Transverse colon (tissue), 4 donors: ENCODE measurements at places on chromosomes 4 and X.

DNA sequence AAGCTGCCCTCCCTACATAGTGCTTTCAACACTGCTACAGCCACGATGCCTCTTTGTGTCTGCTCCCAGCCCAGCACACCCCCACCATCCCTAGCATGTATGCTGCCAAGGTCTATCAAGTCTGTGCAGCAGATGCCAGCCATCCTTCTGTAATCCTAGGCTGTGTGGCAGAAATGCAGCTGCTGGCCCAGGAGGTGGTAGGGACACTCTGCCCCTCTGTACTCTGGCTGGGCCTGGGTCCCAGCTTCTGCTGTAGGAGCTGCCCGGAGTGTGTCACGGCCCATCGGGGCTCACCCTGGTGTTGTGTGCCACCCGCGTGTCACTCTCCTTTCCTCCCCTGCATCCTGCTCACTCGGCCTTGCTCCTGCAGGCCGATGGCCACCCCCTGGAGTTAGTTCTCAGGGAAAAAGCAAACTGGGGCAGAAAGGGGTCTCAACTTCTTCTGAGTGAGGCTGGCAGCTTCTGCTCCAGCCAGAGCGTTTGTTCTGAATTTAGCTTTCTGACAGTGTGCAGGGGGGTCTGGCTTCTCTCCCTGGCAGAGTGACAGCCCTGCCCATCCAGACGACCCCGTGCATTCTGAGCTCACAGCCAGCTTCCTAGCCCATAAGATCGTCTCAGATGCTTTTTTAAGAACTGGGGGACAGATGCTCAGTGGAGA, 22.7 kb downstream of the PSAPL1 start:
- no peak for DNase-seq

GRCh38 chr4:42293967-42294813, 103.1 kb upstream of the SHISA3 start:
- no peak for DNase-seq

- no peak for DNase-seq
Observed at GRCh38 chr4:101291198-101291597, 56.1 kb downstream of the PPP3CA start.

- DNase-seq, result no peak
Observed at GRCh38 chr4:129336457-129337227, 240.7 kb downstream of the C4orf33 start.

- peak; percentile 58 for DNase-seq
Observed at GRCh38 chrX:40098264-40099054, 701 bp upstream of the BCOR start.

- DNase-seq, result no peak
Observed at GRCh38 chr4:128031756-128032384, 29.2 kb upstream of the LARP1B start.

DNA sequence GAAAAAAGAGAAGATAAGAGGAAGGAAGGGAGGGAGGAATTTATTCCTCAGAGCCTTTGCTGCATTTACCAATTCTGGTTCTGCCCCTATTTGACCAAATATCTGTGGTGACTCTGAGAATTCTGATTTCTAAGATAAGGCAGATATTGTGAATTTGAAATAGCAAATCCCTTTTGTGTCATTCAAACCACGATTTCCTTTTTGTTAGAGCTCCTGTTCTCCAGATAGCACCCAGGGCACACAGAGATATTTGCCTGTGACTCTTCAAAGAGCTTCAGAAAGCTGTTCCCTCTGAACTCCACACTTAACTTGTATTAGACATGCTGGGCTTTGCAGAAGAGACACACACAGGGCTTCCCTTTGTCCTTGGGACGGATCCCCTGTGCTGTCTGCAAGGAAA, 272.2 kb downstream of the DHRSX start:
- no peak for DNase-seq

- DNase-seq, result no peak
Observed at GRCh38 chr4:7402526-7402925, 32.2 kb downstream of the PSAPL1 start.

GRCh38 chr4:127081041-127081440, 551.7 kb upstream of the INTU start:
- DNase-seq, result no peak

- DNase-seq, result no peak
Observed at GRCh38 chr4:68249434-68249833, 3.9 kb upstream of the TMPRSS11B start.

DNA sequence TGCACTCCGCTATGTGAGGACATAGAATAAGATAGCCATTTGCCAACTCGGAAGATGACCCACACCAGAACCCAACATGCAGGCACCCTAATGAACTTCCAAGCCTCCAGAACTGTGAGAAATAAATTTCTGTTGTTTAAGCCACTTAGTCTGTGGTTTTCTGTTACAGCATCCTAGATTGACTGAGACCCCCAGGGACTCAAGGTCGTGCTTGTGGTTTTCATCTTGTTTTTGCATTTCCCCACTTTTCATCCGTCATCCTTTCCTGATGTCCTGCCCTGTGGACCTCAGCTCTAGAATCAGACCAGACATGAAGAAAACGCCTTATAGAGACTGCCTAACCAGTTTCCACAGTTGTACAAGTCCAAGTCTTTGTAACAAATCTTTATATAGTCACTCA, 54.4 kb downstream of the MCUB start:
- no peak for DNase-seq

DNA sequence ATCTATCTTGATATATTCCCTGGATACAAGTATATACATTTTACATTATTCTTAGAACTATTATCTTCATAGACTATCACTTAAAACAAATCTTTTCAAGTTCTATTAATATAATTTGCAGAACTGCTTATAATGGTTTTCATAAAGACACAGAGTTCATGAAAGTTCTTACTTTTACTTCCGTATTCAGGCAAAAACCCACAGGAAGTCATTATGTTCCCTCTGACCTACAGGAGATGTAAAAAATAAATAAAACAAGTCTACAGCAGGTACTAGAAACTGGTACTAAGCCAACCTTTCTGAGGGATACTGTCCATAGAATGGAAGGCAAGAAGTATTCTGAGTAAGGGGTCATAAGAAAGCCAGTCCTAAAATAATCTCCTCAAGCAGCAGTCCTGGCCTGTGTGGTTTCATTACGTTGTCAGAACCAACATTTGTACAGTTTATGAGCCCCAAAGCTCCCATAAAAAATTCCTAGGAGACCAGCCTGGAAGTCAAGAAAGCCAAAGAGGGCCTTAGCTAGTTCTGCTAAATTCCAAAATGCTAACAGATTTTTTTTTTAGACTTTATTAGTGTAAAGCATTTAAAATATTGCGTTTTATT, 68.6 kb downstream of the CAMK2D start:
- DNase-seq, result no peak

GRCh38 chr4:183828125-183828524, 77.0 kb upstream of the STOX2 start:
- peak; percentile 29 for DNase-seq

DNA sequence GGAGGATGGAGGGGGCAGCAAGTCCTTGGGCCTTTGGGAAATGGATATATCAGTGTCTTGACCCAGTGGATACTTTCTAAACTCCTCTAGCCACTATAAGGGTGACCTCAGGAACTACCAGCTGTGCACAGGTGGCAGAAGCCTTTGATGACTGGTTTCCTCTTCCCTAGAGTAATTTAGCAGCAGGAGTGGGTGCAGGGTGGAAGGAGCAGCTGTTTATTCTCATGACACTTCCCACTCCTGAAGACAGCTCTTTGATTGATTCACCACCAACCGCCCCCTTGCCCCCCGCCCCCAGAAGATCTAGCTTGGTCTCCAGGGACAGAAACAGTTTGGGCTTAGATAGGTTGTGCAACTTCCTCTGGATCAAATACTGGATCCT, 63.0 kb downstream of the GPC3 start:
- no peak for DNase-seq

GRCh38 chrX:18034945-18035344, 173.8 kb upstream of the RAI2 start:
- no peak for DNase-seq

DNA sequence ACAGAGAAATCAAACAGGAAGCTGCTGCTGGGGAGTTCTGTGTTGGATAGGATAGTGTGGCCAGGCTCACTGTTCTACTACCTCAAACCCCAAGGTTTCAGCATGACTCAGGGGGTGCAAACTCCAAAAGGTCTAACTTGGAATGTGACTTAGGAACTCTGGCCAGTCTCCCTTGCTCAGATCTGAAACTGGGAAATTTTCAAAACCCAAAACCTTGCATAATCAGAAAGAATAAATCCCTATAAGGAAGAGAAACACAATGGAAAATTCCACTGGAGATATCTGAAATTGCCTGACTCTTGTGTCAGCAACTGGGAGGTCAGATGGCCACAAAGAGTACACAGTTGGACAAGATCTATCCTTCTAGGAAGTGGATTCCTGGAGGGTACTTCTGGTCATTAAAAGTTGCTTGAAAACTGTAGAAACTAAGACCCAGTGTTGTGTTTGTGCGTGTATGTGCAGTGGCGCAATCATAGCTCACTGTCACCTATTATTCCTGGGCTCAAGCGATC, 58.0 kb downstream of the PPEF2 start:
- DNase-seq, result no peak

GRCh38 chr4:138114434-138114833, 127.7 kb downstream of the SLC7A11 start:
- no peak for DNase-seq

DNA sequence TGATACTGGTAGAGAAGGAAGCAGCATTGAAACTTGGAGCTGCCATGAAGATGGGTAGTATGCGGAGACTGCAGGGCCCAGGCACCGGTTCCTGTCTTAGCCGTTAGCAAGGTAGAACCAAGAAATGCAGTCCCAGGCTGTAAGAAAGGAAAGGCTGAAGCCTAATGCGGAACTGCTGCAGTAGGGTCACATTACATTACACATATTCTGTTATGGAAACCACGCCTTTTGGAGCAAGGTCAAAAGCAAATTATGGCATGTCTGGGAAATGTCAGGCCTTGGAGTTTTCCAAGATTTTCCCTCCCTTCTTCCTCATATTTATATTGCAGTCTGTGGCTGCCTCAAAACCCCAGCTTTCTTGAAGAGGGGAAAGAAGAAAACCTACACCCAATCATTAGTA, 204.8 kb upstream of the RASGEF1B start:
- DNase-seq, result no peak

- no peak for DNase-seq
Observed at GRCh38 chr4:67531379-67531962, 13.8 kb downstream of the CENPC start.

DNA sequence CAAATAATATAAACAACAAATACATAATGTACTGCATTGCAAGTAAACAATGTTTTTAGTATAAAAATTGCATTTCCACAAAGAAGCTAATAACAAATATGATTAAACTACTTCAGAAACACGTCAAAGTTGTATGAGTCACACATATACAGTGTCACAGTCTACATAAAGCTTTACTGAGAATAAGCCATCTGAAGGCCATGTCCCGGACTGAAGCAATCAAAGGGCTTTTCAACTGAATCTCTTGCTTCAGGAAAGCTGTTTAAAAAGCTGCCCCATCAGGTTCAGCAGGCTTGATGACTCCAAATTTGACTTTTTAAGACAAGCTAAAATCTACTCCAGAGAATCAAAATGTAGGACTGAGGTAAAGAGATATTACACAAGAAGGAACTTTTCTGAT, 1476.8 kb downstream of the ADGRL3 start:
- no peak for DNase-seq

DNA sequence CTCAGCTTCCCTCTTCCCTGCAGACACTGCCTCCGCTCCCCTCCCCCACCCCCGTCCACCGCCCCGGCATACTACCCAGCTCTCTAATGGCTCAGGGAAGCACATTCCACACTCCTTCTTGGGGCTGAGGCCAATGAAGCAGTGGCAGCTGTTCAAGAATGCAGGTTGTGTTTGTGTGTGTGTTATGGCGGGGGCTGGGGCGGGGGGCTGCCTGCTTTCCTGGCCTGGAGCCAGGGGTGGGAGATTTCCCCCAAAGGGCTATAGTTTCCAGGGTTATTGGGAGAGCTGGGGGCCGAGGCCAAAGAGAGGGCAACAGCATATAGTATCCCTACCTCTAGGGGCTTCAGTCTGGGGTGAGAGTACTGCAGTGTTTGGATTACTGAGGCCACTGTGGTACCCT, 149.4 kb downstream of the EFNB1 start:
- DNase-seq, result no peak

DNA sequence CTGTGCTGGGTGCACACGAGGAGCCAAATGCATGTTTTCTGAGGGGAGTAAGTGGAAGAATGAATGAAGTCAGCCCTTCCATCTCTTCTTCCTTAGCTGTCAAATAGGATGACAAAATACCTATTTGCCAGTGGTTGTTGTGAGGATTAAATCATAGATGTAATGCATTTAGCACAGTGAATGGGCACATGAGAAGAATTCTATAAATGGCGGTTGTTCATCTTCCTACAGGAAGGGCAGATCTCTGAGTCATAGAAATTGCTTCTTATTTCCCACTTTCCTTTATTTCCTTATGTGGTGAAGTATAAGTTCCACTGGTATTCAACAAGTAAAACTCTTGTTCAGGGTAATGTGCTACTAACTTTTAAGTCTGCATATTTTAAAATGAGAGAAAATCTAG, 83.1 kb downstream of the SORBS2 start:
- DNase-seq, result no peak

DNA sequence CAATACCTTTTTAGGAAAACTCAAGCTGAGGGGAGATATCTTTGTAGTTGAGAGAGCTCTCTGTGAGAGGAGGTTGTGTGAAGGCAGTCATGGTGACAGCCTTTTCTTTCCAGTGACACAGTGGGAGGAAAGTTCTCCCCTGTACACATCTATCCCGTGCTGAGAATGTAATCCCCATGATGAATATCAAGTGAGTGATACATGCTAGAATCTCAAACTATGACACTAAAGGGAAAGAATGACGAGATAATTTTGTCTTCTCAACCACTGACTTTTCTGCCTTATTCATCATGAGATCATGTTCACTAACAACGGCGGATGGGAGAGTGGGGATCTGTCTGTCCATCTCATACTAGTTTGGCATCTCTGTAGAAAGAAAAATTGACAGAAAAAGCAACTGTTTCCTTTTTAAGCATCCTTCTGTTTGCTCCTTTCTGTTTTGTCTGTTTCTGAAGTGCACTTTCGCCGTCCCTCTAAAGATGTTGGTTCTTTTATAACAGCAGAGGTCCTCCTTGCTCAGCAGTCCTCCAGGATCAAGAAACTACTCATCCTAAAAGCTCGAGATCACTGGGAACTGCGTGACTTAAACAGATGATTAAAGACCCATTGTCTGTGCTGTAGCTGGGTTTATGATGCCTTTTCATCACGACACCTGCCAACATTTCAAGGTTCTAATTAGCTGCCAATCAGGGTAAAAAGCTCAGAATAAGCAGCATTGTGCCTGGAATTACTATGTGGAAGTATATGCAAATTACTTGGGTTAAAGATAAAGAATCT, 137.6 kb downstream of the DCK start:
- DNase-seq, result no peak

GRCh38 chr4:182425302-182425701, 182.1 kb downstream of the TENM3 start:
- no peak for DNase-seq

DNA sequence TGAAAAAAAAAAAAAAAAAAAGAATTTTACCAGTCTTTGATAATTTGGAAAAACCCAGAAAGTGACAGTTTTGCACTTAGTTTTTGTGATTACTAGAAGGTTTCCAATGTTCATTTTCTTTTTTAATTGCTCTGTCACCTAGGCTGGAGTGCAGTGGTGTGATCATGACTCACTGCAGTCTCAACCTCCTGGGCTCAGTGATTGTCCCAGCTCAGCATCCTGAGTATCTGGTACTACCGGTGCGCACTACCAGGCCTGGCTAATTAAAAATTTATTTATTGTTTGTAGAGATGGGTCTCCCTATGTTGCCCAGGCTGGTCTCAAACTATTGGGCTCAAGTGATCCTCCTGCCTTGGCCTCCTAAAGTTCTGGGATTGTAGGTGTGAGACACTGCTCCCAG, 3.3 kb downstream of the NUDT9 start:
- no peak for DNase-seq
